Left hindlimb (tissue), 1 donor: ENCODE measurements at places on chromosomes 1 and 21.

DNA sequence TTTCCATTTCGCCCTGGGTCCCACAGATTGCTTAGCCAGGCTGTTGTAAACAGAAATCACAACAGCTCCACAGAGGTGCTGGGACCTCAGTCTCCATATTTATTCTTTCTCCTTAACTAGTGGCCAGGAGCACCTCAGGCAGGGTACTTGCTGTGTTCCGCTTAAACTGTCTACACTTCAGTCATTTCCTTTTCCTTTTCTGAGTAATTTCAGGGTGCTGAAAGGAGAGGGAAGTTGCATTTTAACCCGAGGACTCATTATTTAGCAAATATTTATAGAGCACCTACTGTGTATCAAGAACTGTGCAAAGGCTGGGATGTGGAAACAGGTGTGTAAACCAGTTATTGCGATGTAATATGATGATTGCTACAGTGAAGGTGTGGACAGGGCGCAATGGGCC, 41.9 kb downstream of the ACP6 start:
- no peak for DNase-seq

- DNase-seq: peak; percentile 42
Measured at GRCh38 chr1:157978586-157979403, 14.7 kb upstream of the KIRREL1 start.

DNA sequence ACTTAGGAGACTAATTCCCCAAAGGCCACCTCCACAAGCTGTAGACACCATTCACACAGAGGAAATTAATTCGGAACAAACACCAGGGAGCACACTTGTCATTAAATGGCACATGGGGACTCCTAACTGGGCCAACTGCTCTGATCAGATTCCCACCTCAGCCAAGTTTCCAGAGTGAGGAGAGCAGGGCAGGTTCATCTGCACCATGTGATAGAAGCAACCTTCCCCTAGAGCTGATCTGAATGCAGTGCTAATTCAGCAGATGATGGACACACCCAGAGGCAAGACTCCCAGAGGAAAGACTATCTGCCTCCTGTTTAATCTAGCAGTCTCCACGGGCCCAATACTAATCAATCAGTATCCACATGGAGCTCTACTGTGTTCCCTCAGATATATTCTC, 147.0 kb downstream of the VAV3 start:
- no peak for DNase-seq

GRCh38 chr21:17436626-17437111, 76.2 kb upstream of the CXADR start:
- no peak for DNase-seq

GRCh38 chr1:228206582-228207351, 1.1 kb upstream of the OBSCN start:
- peak; percentile 55 for DNase-seq

GRCh38 chr1:18974005-18974404, 17.5 kb upstream of the IFFO2 start:
- DNase-seq: no peak

GRCh38 chr1:186054932-186055331, 320.1 kb downstream of the TPR start:
- DNase-seq: no peak

DNA sequence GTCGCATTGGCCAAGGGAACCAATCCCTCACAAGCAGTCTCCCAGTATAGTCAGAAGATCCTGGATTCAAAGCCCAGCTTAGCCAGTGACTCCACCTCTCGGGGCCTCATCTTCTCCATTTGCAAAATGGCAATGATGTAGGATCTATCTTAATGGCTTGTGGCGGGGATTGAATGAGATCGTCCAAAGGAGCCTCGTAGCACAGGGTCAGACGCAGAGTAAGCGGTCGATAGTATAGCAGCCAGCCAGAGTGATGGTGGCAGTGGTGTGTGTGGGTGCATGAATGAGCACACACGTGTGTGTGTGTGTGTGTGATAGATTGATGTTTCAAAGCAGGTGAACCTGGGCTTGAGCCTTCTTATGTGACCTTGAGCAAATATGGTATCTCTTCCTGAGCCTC, 79.8 kb upstream of the WNT4 start:
- no peak for DNase-seq

DNA sequence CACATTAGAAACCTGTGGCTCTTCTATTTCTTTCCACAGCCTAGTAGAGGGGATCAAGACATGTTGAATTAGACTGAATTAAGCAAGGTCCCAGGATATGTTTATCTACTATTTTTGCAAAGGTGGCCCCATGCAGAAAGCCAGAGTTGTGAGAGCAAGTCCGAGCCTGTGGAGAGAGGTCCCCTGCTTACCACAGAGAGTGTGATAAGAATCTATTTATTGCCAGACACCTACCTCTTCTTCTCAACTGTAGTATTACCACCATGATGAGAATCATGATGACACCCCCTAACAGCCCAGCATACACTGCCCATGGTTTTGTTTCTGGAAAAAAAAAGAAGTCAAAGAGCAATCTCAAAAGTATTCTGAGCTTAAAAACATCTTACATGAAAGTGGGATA, 23.0 kb downstream of the SLAMF1 start:
- no peak for DNase-seq

DNA sequence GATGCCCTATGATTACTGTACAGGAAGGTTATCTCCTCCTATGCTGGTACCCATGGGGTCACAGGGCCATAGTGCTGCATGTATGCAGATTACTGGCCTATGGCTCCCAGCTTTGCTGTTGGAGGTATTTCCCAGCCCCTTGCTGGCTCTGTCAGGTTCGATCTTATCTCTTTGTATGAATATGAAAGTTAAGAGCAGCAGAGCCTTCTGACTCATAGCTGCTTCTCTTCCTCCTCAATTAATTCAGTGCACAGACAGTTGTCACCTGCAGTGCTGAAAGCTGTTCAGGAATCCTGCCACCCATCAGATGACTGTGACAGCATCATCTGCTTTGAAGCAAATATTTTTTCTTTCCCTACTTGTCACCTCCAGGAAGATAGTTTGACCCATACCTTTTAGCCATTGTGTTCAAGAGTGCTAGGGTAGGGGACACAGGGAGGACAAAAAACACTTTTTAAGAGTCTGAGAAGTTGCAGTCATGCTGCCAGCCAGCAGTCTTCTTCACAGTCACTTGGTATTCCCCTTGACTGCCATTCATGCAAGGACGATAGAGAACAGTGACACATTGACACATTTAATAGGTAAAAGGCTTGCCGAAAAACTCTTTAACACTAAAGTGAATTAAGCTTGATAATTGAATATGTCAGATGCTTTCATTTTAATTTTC, 73.1 kb downstream of the KIF1B start:
- no peak for DNase-seq

GRCh38 chr1:94801919-94802546, 18.1 kb upstream of the SLC44A3 start:
- no peak for DNase-seq

- no peak for DNase-seq
Measured at GRCh38 chr1:110916669-110917306, 43.8 kb downstream of the CD53 start.

DNA sequence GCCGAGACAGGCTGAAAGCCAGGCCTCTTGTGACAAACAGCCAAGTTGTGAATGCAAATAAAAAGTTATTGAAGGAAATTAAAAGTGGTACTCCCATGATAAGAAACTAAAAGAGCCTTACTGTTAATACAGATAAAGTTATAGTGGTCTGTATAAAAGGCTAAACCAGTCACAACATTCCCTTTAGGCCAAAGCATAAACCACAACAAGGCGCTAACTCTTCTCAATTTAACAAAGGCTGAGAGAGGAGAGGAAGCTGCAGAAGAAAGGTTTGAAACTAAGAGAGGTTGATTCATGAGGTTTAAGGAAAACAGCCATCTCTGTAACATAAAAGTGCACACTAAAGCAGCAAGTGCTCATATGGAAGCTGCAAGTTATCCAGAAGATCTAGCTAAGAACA, 10.7 kb downstream of the C1orf105 start:
- DNase-seq: no peak

DNA sequence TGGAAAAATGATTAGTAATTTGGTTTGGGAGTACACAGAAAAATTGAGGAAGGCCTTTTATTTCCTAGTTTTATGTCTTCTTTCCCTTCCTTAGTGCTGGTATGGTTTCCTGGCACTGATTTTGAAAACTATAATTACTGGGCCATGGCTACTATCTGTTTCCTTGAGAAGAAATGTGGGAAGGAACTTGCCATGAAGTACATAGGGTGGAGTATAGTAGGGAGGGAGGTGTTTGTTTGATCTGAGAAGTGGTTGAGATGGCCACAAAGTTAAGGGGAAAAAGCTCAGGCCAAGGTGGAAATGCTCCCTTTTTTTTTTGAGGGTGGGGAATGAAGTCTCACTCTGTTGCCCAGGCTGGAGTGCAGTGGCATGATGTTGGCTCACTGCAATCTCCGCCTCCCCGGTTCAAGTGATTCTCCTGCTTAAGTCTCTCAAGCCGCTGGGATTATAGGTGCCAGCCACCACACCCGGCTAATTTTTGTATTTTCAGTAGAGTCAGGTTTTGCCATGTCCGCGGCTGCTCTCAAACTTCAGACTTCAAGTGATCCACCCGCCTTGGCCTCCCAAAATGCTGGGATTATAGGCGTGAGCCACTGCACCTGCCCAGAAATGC, 11.3 kb downstream of the HJV start:
- DNase-seq: no peak

DNA sequence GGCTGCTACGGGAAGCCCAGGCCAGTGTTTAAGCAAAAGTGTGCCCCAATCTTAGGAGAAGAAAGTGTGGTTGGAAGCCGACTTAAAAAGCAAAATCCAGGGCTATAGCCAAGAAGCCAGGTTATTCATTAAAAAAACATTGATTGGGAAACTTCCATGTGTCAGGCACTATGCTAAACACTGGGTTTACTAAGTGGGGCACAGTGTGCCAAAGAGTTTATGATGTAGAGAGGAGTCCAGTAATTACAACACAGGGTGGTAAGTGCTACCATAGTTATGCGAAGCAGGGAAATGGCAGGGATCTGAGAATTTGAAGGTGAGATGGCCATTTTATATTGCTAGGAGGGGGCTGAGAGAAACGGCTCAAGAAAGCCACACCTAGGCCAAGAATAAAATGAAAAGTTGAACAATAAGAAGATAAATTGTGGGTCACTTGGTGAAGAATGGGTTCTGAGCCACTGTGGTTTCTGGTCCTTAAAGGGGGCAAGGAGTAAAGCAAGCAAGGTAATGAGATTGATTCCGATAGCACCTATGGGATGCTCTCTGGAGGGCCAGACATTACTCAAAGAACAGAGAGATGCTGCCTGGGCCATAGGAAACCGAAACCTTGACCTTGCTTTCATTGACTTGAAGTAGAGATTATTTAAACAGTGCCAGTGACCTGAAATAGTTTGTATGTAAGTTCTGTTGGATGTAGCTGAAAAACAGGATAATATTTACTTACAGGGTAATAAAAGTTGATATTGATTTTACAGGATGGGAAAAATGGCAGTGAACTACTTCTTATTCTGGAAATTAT, 177.8 kb downstream of the GIPC2 start:
- no peak for DNase-seq
